Stimulated activated CD8-positive, alpha-beta memory T cell treated with anti-CD3 and anti-CD28 coated beads, Interleukin-7, amount 100 ng/mL, for 1 hour (primary cell): ENCODE measurements at places on chromosomes 3 and 15.

- no peak for DNase-seq
These were observed 511.9 kb downstream of the PYDC2 start for GRCh38 chr3:191972714-191973398.

DNA sequence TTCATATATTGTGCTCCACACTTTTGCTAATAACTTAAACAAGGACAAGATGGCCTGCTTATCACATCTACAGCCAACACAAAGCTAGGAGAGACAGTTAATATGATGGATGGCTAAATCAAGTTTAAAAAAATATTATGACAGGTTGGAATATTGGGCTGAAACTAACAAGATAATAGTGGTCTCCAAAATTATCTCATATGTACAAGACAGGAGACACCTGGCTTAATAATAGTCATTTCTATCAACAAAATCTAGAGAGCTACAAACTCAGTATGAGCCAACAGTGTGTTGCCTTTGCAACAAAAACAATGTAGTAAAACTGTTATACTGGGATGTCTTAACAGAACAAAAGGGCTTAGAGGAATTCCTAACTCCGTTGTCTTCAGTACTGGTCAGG is 317.1 kb upstream of the COL8A1 start:
- DNase-seq: no peak

DNA sequence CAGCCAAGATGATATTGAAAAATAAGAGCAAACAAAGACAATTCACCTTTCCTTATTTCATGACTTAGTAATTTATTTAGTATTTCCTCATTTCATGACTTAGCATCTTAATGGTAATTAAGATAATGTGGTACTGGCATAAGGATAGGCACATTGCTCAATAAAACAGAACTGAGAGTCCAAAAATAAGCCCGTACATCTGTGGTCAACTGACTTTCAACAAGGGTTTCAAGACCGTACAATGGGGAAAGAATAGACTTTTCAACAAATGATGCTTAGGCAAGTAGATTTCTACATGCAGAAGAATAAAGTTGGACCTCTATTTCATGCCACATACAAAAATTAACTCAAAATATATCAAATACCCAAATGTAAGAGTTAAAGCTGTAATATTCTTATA is 603 bp upstream of the PYDC2 start:
- DNase-seq: no peak

DNA sequence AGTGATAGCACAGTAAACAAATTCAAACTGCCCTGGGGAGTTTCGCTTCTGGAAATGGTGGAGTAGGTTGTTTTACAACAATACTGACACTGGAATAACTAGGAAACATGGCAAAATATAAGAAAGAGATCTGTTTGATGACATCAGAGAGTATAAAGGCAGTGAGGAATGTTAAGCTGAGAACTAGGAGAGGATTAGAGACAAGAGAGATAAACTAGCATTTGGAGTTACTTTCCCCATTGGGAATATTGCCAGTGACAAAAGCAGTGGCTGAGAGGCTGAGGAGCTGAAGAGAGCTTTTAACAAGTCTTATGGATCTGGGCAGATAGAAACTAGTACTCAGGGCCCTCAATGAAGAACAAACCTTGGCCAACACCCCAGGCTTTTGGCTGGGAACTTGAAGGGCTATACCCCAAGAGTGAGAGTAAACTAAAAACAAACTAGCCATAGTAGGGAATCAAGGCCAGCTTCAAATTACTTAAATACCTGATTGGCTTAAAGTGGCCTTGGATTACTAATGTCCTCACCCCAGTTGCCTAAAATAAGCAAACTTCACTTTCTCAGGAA is 280.4 kb downstream of the KLF13 start:
- no peak for DNase-seq

DNA sequence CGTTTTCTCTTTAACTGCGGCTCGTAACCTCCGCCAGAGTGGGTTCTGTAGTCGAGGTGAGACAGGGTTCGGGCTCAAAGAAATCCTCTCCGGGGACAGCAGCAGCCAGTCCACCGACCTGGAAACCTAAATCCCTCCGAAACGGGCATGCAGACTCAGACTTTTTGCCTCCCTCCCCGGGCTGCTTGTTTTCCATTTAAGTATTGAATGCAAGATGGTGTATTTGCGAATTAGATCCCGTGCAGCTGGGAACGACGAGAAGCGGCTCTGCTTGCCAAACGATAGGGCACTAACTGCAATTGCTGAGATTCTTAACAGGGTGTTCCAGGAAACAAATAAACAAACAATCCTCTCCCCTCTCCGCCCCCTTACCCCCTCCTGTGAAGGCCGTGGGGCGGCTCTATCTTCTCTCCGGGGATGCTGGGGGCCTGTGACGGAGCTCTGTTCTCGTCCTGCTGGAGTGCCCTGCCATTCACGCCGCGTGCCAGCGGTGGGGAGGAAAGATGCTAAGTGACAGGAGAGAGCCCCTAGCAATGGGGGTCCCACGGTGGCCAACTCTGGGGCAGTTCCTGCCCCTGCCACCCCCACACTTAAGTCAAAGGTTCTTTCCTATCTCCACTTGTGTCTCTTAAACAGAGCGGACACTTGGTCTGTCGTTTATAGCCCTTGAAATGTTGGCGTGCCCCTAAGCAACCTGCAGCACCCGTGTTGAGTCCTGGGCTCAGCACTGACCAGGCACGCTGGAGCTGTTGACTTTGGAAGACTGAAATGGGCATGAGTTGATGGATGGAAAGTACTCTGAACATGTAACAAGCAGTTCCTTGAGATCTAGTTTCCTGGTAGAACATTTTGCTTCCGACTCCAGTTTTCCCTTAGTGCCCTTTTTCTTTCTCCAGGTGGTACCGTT is 1.3 kb upstream of the ETV5 start:
- no peak for DNase-seq

- DNase-seq: no peak
These were observed 31.9 kb downstream of the SLMAP start for GRCh38 chr3:57787867-57788623.

- DNase-seq: no peak
These were observed 36.3 kb upstream of the PLA2G4E start for GRCh38 chr15:42056934-42057798.

DNA sequence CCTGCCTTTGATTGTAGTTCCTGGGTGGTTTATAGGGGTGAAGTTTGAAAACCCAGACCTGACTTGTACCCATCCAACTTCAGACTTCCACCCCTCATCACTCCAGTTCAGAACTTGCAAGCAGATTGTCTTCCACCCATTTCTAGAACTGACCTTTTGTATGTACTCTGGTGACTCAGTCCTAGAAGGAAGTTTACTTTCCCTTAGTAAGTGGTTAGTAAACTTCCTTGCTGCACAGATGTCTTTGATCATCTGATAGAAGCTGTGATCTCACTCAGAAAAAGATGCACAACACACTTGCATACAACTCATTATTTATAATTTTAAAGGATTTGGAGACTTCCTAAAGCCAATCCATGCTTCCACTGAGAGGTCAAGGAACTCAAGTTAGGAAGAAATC is 368.0 kb downstream of the MFSD1 start:
- no peak for DNase-seq

- DNase-seq: no peak
These were observed 83.4 kb downstream of the ATP1B3 start for GRCh38 chr3:141959589-141960554.

- no peak for DNase-seq
These were observed 43.2 kb downstream of the IFT80 start for GRCh38 chr3:160355826-160356225.

DNA sequence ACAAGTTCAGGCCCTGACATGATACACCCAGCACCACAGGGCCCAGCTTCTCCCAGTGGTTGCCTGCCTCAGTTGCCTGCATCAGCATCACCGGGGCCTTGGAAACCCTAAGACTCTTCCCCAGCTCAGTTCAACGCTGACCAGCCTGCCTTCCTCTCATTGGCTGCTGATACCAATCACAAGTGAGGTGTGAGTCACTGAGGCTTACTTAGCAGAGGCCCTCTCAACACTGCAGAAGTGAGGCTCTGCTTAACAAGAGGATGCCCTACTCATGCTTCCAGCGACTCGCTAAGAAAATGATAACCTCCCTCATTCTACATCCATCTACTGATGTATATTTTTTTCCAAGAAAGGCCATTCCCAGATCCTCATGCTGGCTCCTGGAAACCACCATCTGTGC is 151.9 kb downstream of the ADAMTS17 start:
- no peak for DNase-seq

- DNase-seq: no peak
These were observed 23.8 kb downstream of the SLC6A20 start for GRCh38 chr3:45772341-45773035.

GRCh38 chr3:49841806-49842205 is 14.6 kb downstream of the TRAIP start:
- no peak for DNase-seq

GRCh38 chr3:23113455-23114171 is 89.5 kb upstream of the UBE2E2 start:
- no peak for DNase-seq

DNA sequence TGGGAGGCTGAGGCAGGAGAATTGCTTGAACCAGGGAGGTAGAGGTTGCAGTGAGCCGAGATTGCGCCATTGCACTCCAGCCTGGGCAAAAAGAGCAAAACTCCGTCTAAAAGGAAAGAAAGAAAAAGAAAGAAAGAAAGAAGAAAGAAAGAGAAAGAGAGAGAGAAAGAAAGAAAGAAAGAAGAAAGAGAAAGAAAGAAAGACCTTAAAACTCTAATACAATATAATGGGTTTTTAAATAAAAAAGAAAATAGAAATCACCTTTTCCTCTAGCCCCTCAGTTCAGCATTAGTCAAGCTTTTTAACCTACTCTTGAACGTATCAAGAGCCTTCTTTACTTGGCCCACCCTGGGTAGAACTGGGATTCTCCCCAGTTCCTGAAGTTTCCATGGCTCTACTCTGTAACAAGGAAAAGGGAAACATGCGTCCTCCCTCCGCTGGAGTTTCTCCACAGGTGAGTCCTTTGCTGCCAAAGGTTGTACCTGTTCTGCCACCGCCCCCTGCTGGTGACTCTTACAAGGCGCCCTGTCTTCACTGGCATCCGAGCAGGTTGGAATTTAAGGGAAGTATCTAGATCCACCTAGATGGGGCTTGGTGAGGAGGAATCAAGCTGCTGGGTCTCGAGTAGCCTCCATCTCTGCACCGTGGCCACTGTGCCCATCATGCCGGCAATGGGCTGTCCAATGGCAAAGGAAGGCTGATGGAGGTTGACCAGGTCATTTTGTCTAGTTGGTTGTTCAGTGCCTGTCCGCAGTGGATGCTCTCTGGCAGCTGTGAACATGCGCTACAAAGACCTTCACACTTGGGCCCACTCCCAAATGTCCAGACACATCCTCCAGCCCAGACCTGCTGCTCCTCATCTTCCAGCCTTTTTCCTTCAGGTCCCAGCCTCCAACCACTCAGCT is 20.6 kb upstream of the EPHB3 start:
- DNase-seq: peak; percentile 66

DNA sequence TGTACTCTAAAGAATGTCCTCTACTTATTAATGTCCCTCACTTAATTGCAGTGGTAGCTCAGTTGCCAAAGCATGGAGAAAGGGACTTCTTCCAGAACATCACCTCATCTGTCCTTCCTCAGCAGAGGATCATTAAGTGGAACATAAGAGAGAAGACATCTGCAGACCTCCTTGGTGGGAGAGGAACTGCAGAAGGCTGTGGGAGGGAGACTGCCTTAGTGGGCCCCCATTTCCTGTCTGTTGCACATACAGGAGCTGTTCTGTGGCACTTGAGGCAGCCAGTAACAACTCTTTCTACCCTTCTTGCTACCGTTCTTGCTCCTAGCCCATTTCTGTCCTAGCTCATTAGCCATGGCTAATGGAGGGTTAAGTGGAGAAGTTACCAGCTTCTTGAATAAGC is 33.6 kb downstream of the HPS3 start:
- DNase-seq: no peak

GRCh38 chr15:76328106-76328696 is 8.4 kb upstream of the ISL2 start:
- no peak for DNase-seq

- no peak for DNase-seq
These were observed 84.4 kb upstream of the C2CD4B start for GRCh38 chr15:62249501-62249900.

DNA sequence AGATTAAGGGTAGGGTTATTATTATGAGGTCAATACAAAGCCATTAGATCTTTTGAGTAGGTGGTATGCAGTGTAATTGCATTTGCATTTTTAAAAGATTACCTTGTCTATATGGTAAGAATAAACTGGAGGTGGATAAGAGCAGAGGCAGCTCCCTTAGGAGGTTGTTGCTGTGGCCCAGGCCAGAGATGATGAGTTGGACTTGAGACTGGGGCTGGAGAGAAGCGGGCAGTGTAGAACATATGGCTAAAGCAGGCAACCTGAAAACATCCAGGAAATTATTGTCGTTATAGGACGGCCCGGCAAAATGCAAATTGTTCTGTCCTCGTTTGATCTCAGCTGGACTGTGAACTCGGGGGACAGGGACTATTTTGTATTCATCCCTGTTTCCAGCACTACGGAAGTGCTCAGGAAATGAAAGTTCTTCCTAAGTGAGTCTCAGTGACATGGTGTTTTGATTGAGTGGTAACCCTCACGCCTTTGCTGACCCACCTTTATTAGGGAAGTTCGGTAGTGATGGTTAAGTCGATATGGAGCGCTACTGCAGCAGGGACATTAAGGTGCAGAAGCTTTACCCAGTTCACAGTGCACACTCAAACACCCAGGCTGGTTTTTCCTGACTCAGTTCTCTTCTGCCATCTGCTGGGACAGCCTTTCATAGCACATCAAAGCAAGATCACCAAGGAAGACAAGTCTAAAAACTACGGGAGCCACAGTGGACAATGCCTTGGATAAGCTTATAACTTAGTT is 27.2 kb upstream of the VPS33B start:
- peak; percentile 4 for DNase-seq

DNA sequence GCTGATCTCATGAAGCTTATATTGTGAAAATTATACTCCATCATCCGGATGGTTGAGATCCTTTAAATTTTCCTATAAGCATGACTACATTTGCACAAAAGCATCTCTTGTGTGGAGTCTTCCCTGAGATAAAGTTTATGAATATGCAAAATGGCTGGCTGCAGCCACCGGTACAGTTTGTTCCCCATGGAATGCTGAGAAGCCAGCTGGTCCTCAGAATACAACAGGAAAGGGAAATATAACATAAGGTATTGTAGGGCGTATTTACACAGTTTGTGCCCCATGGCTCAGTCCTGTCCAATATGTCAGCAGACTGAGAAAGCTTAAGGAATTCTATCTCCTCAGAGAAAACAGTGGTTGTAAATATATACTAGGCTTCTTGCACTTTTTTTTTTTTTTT is 468.6 kb downstream of the CNTN6 start:
- DNase-seq: no peak

GRCh38 chr15:66740802-66741201 is 38.8 kb downstream of the SMAD6 start:
- DNase-seq: no peak

- no peak for DNase-seq
These were observed 89.4 kb upstream of the TJP1 start for GRCh38 chr15:29911705-29912104.

GRCh38 chr3:108669208-108669607 is 79.7 kb downstream of the DZIP3 start:
- no peak for DNase-seq

- no peak for DNase-seq
These were observed 90.5 kb downstream of the DNASE1L3 start for GRCh38 chr3:58120075-58120812.
